ENCODE measurements at places on chromosomes 7 and 10.

GRCh38 chr7:42181566-42181965 lies 55.4 kb downstream of the GLI3 start:
- DNase-seq = no peak

GRCh38 chr7:132394283-132395198 lies 181.7 kb downstream of the PLXNA4 start:
- DNase-seq = peak; percentile 37

GRCh38 chr7:121017586-121017985 lies 29.1 kb downstream of the CPED1 start:
- no peak for DNase-seq

- no peak for DNase-seq
Measured at GRCh38 chr10:130254662-130255061, 118.5 kb downstream of the GLRX3 start.

GRCh38 chr7:120097020-120097419 lies 176.0 kb upstream of the KCND2 start:
- no peak for DNase-seq

DNA sequence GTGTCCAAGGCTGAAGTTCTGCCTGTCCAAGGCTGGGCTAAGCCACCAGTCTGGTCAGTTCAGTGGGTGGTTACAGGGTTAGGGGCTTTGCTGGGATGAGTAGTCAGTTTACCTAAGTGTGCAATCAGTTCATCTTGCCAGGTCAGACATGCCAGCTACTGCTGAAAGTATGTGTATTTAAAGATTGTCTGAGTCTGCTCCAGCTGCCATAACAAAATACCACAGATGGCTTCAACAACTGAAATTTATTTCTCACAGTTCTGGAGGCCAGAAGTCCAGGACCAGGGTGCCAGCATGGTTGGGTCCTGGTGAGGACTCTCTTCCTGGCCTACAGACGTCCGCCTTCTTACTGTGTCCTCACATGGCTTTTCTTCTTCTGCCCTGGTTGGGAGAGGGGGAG lies 52.4 kb upstream of the TNS3 start:
- no peak for DNase-seq

All from CD4-positive, alpha-beta T cell treated with Interleukin-4 for 1 hour (primary cell).